ENCODE measurements at places on chromosomes 1 and 21. TPM values are rescaled to one million over a fixed set of nuclear protein-coding genes. Genes with fewer than 3 reads are reported as not detected.

- DNase-seq, result peak; percentile 26
Measured at GRCh38 chr1:51518033-51518585, 957 bp downstream of the EPS15 start.

DNA sequence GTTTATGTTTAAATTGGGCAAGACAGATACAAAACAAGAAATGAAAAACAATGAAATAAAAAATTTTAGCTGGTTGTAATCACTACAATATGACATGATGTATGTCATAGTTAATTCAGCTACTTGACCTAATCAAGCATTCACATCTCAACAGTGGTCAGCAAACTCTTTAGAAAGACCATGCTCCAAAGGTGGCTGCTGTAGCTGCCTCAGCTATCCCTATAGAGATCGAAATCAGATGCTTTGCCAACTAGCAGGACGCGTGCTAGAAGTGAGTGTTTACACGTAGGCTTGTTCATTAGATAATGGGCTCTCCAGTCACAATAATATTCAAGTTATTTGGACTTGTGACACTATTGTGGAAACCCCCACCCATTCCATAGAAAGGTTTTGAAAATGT is 25.9 kb downstream of the RGS5 start:
- no peak for DNase-seq

GRCh38 chr1:29636936-29637335 is 400.6 kb downstream of the PTPRU start:
- no peak for DNase-seq

- DNase-seq, result no peak
Measured at GRCh38 chr1:77906019-77906545, 17.7 kb downstream of the NEXN start.

- no peak for DNase-seq
Measured at GRCh38 chr1:228308628-228309325, 97.9 kb downstream of the TRIM11 start.

- DNase-seq, result no peak
Measured at GRCh38 chr1:218302155-218302554, 17.1 kb downstream of the RRP15 start.

DNA sequence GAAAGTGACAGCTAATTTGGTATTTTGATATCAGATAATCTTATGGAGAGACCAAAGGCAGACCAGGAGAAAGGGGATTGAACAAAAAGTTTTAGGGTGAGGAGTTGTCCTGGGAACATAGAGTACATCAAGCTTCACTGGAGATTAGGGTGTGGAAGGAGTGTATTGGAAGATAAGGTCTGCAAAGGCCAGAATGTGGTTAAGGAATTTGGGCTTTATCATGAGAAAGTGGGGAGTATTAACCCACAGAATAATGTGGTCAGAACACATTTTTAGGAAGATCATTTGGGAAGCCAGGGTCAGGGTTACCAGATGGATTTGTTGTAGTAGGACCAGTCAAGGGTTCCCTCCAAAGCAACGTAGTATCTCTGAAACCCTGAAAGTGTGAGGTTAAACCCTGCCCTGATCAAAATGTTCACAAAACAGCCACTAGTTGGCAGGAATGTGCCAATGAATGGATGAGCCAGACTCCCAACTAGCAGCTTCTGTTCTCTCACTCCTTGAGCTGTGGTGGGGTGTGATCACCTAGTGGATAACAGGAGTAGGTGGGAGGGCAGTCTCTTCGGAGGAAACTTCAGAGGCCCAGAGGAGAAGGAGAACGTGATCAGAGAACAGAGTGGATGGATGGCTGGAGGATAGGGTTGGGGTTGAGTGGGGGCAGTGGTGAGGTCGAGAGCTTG is 35.8 kb downstream of the SLC2A1 start:
- DNase-seq, result no peak

Gene WDR64
- 0.33 TPM for polyA plus RNA-seq

Gene OLFML2B
- 12.7 TPM for polyA plus RNA-seq
